ENCODE measurements at places on chromosomes 12 and 14. TPM values are rescaled to one million over a fixed set of nuclear protein-coding genes. Genes with fewer than 3 reads are reported as not detected.

GRCh38 chr12:29530436-29530835, 33.0 kb upstream of the OVCH1 start:
- DNase-seq, result no peak

LTBP2 gene
- total RNA-seq, result 0.79 TPM

DNA sequence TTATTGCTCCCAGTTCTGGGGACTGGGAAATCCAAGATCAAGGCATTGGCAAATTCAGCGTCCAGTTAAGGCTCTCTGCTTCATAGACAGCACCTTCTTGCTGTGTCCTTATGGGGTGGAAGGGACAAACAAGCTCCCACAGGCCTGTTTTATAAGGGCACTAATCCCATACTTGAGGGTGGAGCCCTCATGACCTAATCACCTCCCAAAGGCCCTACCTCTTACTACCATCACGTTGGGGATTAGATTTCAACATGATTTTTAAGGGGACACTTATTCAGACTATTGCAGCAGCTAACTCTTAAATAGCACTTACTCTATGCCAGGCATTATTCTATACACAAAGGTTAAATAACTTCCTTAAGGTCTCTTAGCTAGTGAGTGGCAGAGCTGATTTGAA, 17.3 kb downstream of the TOGARAM1 start:
- DNase-seq, result no peak

- no peak for DNase-seq
Observed at GRCh38 chr14:75910048-75910447, 71.7 kb downstream of the TGFB3 start.

DNA sequence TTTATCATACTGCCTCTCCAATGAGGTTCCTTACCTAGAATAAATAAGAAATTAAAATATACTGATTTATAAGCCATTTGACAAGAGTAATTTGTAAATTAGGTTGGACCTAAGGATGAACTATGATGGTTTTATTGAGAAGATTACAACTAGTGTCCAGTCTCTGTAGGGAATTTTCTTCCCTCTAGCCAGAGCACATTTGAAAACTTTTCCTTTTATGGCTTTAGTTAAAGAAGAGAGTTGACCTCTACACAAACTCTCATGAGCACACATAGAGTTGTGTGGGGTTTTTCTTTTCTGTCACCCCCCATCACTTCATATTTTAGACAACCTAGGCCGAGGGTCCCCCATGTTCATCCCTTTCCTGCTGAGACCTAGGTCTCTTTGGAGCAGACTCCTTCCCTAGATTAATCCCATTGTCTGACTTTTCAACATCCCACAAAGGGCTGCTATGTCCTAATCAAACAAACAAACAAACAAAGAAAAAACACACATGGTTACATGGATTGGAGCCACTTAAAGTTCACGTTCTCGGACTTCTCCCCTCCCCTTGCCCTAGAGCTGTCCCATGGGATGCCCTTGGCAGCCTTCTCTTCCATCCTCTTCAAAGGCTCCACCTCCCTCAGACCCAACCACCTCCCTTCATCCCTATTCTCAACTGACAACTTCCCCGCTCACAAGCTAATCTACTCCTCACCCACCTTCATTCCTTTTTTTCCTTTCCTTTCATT, 40.7 kb downstream of the GPR135 start:
- DNase-seq, result no peak

RNASE11 gene
- total RNA-seq, result not detected

DNA sequence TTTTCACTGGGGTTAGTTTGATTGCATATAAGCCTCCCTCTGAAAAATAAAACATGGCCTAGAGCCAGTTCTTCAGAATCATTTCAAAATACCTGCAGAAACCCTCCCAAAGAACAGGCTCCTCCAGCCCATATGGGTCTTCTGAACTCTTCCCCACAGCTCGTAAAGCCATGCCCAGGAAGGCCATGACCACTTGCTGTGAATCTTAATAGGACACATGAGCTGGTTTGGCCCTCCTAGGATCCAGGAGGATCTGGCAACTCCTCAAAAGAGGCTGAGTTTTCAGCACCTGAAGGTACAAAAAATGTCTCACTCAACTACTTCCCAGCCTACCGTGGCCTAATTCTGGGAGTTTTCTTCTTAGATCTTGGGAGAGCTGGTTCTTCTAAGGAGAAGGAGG, 2.4 kb downstream of the MYBPC1 start:
- no peak for DNase-seq

GRCh38 chr12:106084014-106084671, 54.6 kb downstream of the NUAK1 start:
- no peak for DNase-seq
